NCI-H345 (cell line): ENCODE measurements at places on chromosomes 3 and 15.

DNA sequence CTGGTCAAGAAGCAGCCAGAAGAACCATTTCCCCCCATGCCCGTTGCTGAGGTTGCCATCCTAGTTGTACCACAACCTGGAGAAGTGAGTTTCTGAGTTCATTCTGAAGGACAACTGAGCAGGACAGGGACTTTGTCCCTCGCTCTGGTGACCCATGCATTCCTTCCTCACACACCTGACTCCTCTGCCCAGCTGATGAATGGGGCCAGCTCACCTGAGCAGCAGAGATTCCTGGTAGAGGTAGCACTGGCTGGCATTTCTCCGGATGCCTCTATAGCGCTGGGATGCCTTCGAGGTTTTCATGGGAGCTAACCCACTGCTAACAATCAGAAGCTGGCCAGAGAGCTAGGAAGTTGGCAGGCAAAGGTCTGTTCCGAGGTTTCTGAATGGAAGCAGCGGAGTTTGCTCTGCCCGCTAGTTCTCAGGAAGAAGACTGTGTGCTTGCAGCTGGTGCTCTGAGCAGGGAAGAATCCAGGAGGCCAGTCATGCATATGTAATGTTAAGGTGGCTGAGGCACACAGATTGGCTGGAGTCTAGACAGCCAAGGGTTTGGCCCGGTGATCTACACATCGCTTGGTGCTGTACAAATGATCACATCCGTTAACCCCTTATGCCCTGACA, at the start of gene TMC3:
Gene TMC3, minus strand, starts transcription at position 439 of the 621 bp plus-strand sequence. Its CDS starts 136 bp downstream, at position 303.
- DNase-seq, result no peak

GRCh38 chr3:144875211-144875610, 903.6 kb downstream of the DIPK2A start:
- no peak for DNase-seq

GRCh38 chr3:135050536-135050935, 255.5 kb downstream of the EPHB1 start:
- no peak for DNase-seq

- DNase-seq, result no peak
These were observed 32.9 kb upstream of the UTS2B start for GRCh38 chr3:191363221-191363620.

DNA sequence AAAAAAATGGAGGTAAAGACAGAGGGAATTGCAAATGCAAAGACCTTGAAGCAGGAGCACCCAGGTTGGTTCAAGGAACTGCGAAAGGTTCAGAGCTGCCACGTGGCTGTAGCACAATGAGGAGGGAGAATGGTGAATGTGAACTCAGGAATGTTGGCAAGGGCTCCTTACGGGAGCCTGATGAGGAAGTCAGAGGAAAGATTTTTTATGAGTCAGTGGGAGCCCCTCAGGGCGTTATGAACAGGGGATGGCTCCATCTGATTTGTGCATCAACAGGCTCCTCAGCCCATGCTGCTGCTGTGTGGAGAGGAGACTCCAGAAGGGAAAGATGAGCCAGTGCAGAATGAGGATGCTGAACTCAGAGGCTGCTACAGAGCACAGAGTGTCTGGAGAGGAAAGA, 194.4 kb downstream of the ARRDC4 start:
- DNase-seq, result no peak

GRCh38 chr3:141876891-141877621, 613 bp downstream of the ATP1B3 start:
- peak; percentile 42 for DNase-seq

DNA sequence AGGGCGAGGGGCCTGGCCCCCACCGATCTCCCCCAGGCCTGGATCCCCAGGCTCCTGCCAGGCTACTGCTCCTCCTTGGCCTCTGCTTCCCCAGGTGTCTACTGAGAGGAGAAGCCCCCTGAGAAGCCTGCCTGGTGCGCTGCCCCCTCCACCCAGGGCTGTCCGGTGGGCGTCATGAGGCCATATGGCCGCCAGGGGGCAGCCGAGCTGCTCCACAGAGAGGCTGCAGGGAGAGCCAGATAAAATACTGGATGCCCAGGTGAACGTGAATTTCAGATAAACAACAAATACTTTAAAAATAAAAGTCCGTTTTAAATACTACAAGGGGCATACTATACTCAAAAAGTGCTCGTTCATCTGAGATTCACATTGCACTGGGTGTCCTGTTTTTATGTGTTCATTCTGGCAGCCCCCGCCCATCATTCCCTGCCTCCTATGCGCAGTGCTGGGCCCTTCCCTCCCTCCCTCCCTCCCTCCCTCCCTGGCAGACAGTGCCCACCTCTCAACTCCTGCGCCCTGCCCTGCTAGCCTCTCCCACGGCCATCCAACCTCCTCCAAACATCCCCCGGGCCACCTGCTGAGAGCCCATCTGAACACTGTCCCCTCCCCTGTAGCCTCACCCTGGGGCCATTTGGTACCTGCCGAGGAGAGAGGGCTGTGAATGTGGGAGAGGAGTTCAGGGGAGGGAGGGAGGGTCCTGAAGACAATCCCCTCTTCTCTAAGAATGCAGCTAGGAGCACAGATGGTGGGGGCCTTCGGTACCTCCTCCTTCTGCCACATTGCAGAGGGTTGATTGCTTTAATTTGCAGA, 29.6 kb downstream of the PSTPIP1 start:
- peak; percentile 35 for DNase-seq

DNA sequence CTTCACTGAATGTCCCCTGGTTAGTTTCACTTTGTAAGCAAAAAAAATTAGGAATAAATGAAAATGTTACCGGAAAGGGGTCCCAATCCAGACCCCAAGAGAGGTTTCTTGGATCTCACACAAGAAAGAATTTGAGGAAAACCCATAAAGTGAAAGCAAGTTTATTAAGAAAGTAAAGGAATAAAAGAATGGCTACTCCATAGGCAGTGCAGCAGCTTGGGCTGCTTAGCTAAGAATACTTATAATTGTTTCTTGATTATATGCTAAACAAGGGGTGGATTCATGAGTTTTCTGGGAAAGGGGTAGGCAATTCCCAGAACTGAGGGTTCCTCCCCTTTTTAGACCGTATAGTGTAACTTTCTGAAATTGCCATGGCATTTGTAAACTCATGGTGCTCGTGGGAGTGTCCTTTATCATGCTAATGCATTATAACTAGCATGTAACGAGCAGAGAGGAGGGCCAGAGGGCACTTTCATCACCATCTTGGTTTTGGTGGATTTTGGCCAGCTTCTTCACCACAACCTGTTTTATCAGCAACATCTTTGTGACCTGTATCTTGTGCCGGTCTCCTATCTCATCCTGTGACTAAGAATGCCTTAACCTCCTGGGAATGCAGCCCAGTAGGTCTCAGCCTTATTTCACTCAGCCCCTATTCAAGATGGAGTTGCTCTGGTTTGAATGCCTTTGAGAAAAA, 41.0 kb upstream of the CMSS1 start:
- no peak for DNase-seq

DNA sequence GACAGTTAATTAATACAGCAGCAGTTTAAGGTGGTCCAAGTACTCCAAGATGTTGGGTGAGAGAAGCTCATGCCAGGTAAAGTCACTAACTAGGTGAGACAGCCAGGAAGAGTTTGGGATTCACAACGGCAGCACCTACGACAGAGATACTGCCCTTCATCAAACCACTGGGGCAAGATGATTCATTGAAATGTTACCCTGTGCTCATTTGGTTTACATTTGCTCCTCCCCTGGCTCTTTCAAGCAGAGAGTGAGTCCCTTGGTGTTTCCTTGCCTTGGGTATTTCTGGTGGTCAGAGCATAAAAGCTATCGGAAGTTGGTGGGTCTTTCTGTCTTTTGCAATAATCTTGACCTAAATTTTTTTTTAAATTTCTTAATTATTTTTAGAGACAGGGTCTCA, 19.9 kb upstream of the PDE8A start:
- no peak for DNase-seq

DNA sequence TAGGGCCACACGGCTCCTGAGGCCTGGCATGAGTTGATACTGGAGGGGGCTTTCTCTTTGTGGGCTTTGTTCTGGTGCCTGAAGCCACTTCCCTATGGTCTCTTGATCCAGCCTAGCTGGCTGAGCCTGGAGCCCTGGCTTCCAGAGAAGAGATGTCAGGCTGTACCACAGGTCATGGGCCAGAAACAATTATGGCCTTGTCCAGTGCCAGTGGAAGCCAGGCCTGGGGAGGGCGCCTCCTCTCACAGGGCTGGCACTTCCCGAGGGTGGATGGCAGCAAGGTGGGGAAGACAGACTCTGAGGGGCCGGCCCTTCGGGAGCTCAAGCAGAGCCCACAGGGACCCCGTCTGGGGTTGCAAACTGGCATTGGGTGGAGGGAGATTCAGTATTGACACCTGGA, 34.9 kb upstream of the ACAD9 start:
- DNase-seq, result no peak

GRCh38 chr3:178880274-178880673, 191.3 kb downstream of the ZMAT3 start:
- no peak for DNase-seq

GRCh38 chr3:186259612-186260383, 102.2 kb downstream of the DGKG start:
- DNase-seq, result peak; percentile 48

DNA sequence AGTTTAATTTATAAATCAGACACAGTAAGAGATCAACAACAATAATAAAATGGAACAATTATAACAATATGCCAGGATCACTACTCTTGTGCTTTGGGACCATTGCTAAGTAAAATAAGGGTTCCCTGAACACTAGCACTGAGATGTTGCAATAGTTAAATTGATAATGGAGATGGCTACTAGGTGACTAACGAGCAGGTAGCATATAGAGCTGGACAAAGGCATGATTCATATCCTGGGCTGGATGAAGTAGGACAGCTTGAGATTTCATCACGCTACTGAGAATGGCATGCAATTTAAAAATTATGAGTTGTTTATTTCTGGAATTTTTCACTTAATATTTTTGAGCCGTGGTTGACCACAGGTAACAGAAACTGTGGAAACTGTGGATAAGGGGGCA, 20.7 kb upstream of the MYZAP start:
- no peak for DNase-seq

DNA sequence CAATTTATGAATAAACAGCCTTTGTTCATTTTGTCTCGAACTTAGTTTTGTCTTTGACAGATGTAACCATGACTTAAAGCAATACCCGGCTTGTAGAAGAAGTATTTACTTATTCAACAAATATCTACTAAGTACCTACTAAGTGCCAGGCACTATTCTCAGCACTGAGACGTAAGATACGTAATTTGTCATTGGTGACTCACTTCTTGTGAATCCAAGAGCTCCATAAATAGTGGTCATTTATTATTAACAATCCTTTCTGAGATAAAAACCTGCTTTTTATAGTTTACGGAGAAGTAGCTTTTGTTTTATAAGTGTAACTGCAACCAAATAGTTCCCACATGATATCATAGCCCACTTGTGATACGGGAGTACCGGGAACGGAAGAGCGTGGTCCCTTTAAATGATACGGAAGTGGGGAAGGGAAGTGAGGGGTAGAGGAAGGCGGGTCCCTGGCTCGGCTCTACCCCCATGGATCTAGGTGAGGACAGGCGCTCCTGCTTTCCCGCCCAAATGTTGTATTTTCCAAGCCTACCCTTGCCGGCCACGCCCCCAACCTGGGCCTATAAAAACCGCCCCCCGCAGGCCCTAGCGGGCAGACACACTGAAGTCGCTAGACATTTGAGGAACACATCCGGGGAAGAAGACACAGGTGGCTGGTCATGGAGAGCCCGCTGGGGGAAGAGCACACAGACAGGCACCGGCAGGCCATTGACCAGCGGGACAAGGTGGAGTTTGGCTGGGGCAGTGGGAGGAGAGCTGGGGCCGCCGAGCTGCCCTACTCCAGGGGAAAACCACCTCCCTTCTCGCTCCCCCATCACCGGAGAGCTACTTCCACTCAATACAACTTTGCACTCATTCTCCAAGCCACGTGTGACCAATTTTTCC, at the start of gene SAMMSON:
Gene SAMMSON, plus strand, starts transcription at position 594 of the 888 bp plus-strand sequence.
- DNase-seq, result no peak

DNA sequence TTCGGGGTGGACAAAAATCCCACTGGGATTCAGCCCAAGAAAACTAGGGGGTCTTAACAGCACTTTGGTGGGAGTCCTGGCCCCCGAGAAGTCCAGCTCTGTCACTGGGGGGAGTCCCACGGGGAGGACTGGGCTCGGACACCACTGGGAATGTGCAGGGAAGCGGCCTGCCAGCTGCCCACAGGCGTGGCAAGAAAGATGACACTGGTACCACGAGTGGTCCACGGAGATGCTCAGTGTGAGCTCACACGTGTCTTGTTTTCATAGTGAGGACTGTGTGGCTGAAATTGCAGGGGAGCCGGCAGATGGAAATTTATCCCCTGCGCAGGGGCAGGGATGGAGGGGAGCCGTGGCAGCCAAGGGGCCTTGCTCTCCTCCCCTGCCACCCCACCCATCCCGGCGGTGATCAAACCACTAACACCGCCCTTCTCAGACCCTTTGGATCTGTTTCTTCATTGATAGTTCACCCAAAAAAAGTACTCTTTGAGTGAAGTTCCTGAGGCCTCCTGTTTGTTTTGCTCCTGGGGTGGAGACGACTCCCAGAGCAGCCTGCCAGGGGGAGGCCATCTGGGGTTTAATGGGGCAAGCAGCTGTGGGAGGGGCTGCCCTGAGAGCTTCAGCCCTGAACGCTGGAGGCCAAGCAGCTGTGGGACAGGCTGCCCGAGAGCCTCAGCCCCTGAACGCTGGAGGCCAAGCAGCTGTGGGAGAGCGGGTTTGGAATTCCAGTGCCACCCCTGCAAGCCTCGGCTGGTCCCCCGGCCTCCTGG, 130.9 kb downstream of the LRRK1 start:
- no peak for DNase-seq

GRCh38 chr3:98777801-98778220, 14.7 kb downstream of the ST3GAL6 start:
- DNase-seq, result no peak

DNA sequence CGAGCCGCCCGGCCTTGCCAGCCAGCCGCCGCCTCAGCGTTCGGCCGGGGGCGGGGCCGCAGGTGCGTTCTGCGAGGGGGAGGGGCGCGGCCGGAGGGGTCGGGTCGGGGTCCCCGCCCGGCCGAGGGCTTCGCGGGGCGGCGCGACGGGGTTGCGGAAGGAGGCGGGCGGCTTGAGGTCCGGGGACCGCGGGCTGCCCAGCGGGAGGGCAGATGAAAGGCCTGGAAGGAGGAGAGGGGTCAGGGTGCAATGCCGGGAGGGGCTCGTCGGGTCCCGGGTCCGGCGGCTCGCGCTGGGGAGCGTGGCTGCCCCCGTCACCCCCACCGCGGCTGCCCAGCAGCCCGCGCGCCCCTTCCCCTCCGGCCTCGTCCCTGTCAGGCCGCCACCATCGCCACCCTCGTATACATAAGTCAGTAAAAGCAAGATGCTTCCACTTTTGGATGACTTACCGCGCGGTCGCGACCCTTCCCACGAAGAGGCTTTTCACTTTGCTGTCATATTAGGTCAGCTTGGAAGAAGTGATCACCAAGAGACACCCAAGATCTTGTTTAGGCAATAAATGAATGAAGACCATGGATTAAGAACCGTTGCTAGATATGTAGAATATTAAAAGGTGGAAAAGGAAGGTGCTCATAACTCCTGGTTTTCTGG, 620 bp upstream of the ANP32A start:
- DNase-seq, result no peak
